Activated naive CD8-positive, alpha-beta T cell treated with anti-CD3 and anti-CD28 coated beads, Interleukin-2, amount 10 ng/mL, durations not matched to agents 7 days and 5 days (primary cell): ENCODE measurements at places on chromosomes 4 and X.

DNA sequence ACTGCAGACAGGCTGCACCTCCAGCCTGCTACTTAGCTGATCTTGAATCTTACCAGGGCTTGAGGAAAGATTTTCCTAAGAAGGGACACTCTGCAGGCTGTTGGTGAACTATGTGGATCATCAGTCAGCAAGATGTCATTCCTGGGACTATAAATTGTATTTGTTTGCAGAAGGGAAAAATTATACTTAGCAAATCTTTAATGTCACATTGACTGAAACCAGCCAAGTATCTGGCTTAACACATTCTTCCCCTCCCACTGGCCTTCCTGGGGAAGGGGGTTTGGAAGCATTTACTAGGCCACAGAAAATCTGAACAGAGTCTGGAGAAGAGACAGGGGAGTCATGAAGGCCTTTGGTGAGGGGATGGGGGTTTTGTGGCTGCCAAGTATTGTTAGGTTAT is 156.7 kb upstream of the EOLA2 start:
- no peak for DNase-seq

- no peak for DNase-seq
Observed at GRCh38 chr4:4613126-4613465, 71.2 kb upstream of the STX18 start.

DNA sequence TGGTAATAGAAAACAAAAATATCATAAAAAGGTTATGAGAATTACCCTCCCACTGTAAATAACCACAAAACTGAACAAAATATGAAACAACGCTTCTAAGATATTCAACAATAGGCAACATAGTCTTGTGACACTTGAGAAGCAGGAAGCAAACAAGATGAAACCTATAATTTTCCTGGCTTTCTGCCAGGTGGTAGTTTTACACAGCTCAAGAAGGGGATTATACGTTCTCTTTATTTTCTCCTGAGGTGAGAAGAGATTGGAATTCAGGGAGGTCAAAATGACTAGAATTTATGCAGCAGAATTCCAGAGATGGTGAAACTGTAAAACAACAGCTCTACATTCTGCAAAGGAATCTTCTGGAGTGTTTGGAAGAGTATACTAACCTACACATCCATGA is 186.0 kb downstream of the HHIP start:
- DNase-seq, result no peak

- DNase-seq, result no peak
Observed at GRCh38 chr4:47827343-47828047, 10.4 kb downstream of the CORIN start.

DNA sequence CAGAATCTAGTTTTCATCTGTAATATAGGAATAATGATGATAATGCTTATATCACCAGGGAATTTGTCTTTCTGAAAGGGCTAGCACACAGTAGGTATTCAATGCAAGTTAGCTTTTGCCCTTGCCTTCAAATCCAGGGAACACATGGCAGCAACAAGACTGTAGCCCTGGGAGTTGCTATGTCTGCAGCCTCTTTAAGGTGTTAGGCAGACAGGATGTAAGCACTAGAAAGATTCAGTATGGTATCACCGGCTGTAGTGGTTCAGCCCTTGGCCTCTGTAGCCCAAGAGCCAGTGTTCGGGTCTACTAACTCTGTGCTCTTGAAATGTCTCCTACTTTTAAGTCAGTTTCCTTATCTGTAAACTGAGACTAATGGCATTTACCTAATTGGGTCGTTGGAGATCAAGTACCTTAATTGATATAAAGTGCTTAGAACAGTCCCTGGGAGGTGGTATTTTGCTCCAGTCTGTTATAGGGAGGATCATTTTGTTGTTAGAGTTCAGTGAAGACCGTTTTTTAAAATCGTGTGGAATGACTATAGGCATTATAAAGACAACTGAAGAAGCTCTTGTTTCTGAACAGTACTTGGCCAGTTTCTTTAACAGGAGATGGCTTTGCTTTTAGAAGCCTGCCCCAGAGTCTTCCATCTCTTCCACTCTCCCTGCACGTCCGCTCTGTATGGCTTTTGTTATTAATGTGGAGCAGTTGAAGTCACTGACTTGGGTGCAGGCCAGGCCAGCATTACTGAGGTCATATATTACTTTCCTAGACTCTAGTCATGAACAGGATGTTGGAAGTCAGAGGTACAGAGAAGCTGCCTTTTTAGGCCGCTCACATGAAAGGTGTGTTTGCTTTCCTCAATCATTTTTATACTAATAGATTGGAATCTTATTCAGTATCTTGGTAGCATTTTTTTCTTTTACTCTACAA is 44.8 kb downstream of the GAB1 start:
- DNase-seq, result no peak

DNA sequence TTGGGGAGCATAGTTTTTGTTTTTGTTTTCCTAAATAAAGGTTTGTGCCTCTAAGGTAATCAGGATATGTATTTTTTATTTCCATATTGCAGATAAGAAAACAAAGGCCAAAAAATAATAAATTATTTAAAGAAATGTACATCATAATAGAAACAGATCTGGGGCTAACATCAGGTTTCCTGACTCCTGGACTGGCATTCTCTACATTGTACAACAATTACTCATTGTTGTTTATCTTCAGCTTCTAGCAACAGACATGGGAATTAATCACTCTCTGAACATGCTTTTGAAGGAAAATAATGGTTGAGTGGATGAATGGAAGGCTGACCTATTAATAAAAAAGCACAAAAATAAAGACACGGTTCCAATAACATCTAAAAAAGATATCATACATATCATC is 146.2 kb downstream of the KCNIP4 start:
- no peak for DNase-seq

- no peak for DNase-seq
Observed at GRCh38 chr4:48105230-48105629, 28.8 kb downstream of the TXK start.

DNA sequence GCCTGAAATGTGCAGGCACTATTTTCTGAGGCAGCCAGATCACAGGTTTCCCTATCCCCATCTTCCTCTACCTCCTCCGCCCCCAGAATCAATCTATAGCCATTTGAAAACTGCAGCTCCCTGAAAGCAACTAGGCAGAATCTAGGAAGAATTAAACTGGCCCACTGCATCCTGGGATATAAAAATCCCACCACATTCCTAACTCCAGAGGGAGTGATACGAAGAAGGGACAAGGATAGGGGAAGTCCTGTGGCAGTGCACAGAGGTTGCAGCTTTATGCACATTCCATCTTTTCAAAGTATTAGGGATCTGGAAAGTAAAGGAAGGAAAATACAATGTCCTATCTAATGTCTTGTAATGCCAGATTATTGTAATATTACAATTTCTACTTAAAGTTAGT is 18.3 kb upstream of the HERC3 start:
- DNase-seq, result no peak

GRCh38 chrX:108699368-108699767 is 37.0 kb downstream of the IRS4 start:
- no peak for DNase-seq

- DNase-seq, result no peak
Observed at GRCh38 chrX:150084496-150085229, 146.4 kb upstream of the EOLA2 start.

DNA sequence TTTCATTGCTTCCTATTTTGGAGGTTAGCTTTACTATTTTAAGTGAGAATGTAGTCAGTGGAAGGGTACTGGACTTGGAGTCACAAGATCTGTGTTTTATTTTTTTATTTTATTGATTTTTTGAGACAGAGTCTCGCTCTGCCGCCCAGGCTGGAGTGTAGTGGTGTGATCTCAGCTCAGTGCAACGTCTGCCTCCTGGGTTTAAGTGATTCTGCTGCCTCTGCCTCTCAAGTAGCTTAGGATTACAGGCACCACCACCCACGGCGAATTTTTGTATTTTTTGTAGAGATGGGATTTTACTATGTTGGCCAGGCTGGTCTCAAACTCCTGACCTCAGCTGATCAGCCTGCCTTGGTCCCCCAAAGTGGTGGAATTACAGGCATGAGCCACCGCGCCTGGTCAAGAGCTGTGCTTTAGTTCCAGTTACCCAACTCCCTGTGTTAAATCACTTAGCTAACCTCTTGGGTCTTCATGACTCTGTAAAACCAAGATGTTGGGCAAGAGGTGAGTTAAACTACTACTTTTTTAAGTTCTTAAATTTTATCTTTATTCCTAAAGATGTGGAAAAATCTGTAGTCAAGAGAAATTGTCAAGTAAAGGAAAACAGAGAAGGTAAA is 11.2 kb downstream of the USP9X start:
- DNase-seq, result no peak

DNA sequence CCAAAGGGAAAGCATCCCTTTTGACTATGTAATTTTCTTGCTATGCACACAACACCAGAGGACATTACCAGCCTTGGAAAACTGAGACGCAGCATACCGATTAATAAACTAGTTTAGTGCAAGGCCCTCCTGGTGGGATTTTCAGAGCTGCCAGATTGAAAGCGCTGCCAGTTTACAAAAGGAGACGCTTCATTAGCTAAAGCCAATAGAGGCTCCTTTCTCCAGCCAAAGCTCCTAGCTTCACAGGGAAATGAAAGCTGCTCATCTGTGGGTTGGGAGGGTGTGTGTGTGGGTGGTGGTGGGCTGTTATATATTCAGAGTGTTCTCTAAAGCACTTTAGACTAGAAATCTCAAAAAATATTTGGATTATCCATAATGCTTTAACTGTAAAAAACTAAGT is 32.4 kb downstream of the SPANXN4 start:
- no peak for DNase-seq
